Astrocyte of the spinal cord (primary cell): ENCODE measurements at places on chromosomes 16 and 17.
A peak's percentile ranks its signal among the peaks of the same experiment; 100 is the strongest.

- DNase-seq = peak; percentile 73
Observed at GRCh38 chr17:12667299-12667958, 1.7 kb downstream of the MYOCD start.

DNA sequence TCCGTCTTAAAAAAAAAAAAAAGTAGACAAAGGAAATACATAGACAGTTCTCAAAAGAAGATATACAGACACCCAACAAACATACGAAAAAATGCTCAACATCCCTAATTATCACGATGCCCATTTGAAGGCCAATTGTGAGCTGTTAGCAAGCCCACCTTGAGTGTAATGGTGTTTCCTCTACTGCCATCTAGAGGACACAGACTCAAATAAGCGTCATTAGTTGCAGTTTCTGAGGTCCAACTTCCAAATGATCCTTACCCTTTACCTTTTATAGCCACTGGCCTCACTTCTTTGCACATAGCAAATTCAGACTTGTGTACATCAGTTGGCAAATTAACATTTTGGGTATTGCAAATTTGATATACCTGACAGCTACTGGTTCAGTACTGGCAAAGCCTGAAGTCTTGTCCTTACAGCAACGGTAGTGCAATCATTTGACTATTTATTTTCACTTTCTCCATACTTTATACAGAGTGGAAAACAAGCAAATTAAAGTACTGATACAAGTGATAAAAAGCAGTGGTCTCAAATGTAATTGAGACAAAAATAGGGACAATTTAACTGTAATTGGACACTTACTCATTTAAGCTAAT lies 536.3 kb upstream of the EEF2KMT start:
- DNase-seq = peak; percentile 3

- no peak for DNase-seq
Observed at GRCh38 chr17:45788057-45788456, 3.9 kb downstream of the CRHR1 start.

DNA sequence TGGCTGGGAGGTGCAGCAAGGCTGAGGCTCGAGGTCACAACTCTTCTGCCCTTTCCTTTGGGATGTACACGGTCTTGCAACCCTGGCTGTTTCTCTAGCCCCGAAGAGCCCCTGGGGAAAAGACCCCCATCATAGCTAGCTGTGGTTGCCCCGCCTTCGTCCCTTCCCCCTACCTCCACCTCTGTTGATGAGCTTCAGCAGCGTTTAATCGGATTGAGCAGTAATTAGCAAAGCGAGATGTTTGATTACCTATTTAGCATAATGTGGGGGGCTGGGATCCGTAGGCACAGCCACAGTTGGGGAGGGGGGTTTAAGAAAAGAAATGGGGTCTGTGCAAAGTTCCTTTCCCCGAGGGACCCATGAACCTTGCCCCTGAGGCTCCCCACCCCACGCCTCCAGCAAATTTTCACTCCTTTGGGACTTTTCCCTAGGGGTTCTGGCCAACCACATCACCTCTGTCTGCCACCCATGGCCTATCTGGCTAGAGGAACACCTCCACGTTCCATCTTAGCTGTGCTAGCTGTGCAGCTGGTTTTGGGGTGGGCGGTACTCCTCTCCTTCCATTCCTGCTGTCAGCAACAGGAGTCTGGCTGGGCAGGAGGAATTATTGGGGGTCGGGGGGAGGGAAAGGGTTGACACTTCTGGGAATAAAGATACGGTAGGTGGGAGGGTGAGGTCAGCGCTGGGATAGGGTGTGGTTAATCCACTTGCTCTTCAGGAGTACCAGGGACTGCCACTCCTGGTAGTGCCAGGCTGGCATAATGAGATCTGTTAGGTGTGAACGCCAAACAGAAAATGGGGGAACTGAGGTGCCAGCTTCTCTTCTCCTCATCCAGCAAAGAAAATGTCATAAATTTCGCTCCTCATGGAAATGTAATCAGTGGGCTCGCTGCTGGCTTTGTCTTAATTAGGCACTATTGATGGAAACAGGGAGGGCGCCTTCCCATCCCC lies 1.3 kb upstream of the DNAH2 start:
- DNase-seq = no peak

GRCh38 chr17:56629531-56630075 lies 36.1 kb downstream of the NOG start:
- peak; percentile 2 for DNase-seq

- DNase-seq = peak; percentile 97
Observed at GRCh38 chr17:5516060-5516792, 29.9 kb downstream of the MIS12 start.

DNA sequence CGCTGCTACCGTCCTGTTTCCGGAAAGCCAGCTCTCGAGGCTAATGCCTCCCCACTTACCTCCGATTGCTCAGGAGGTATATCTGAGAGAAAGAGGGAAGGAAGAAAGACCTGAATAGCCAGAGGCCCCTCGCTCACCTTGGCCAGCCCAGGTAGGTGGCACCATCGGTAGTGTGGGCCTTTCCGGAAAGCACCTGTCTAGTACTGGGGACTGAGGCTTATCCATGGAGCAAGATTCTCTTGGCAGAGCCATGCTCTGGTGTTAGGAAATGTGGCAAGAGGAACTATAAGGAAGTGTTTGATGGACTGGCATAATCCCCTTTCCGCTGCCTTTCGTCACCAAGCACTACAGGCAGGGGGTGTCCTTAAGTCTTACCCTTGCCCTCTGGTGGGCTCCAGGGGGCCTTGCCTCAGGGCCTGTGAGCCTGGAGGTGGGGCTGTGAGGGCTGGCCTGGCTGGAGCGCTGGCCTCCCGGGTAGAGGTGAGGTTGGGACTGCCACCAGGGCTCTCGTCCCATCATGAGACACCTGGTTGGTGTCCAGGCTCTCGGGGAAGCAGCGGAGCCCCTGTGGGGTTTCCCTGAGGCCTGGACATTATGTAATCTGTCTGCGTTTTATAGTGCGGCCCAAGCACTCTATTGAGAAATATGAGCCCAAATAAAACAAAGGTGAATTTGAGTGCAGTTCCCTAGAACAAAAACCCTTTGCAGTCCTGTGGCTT lies 2.9 kb downstream of the CMIP start:
- DNase-seq = no peak

DNA sequence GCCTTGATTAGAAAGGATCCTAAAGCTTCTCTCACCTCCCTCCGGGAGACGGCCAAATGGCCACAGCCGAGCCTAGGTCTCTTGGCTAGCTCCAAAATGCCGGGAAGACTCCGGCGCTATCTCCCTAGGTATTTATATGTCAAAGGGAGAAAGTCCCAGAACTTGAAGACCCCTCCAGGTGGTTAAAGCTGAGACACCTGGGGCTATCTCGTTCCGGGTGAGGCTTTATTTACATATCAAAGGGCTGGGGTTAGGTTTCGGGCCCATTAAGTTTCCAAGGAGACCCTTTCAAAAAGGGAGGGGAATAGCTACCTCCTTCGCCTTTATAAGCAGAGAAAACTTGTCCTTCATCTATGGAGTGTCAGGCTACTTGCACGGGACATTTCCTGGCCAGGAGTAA lies 70.9 kb upstream of the KIFC3 start:
- DNase-seq = no peak

GRCh38 chr16:27531186-27531585 lies 18.5 kb downstream of the GTF3C1 start:
- DNase-seq = no peak

GRCh38 chr17:59621771-59622170 lies 2.1 kb downstream of the CLTC start:
- DNase-seq = no peak

DNA sequence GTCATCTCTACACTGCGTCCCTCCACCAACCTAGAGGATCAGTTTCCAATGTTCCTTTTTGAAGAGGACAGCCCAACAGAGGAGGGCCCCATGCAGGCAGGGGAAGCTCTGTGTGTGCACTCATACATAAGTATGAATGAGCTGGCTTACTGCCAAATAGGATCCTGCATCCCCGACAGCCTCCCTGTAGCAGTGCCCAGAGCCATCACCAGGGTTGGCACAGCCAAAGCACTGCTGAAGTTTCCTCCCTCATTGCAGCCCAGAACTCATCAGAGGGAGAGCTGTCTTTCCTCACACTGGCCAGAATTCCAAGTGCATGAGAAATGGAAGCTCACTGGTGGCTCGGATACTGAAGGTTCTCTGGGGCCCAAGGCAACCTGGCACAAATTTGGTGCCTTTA lies 114.4 kb downstream of the ASIC2 start:
- DNase-seq = no peak

GRCh38 chr17:8862213-8863056 lies 5.0 kb downstream of the PIK3R6 start:
- no peak for DNase-seq

GRCh38 chr17:49067163-49067562 lies 65.4 kb upstream of the B4GALNT2 start:
- no peak for DNase-seq

DNA sequence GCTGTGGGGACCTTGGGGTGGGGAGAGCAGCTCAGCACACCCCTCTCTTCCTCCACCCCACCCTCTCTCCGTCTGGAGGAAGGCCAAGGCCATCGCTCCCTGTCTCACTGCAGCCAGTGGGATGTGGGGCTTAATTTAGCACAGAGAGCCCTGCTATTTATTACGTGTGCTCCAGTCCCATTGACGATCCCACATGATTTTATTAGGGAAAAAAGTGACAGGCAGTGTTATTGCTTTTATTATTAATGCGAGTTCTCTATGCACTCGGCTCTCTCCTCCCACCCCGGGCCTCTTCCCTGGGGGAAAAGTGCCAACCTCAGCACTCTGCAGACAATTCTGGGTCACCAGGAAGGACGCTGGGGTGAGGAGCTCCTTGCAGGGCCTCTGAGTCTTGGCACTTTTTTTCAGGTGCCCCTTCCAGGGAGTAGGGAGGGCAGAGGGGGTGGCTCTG lies 57.3 kb downstream of the MGAT5B start:
- DNase-seq = no peak

DNA sequence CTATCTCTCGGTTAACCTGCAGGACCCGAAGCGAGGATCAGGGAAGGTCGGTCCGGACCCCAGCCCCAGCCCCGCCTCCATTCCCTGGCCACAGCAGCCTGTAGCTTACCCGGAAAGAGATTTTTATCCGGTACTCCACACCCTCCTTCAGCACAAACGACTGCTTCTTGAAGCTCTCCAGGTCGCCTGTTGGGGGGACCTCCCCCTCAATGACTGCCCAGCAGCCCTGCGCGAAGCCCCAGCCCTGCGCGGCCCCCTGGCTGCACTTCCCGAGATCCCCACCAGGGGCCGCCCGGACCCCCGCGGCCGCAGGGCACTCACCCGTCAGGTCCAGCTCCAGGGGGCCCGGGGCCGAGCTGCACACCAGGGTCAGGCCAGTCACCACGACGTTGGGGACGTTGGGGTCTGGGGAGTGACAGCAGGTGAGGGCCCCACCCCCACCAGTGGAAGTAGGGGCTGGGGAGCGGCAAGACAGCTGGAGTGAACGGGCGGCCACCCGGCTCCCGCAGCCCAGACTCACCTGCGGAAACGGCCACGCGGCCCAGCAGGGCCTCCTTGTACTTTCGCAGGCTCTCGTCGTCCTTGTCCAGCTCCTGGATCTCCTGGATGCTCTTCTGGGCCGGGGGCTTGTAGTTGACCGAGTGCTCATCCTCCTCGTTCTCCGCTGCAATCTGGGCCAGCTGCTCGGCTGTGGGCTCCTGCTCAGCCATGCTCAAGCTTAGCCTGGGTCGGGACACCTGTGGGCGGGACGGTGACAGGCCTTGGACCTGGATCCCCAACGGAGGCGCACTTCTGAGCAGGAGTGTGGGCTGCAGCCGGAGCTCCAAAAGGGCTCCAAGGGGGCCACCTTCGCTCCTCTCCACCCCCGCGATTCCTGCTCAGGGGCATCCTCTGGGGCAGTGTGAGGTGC lies 1.7 kb downstream of the ARHGDIA start:
- DNase-seq = no peak

GRCh38 chr16:77896415-77897128 lies 108.2 kb downstream of the VAT1L start:
- no peak for DNase-seq

DNA sequence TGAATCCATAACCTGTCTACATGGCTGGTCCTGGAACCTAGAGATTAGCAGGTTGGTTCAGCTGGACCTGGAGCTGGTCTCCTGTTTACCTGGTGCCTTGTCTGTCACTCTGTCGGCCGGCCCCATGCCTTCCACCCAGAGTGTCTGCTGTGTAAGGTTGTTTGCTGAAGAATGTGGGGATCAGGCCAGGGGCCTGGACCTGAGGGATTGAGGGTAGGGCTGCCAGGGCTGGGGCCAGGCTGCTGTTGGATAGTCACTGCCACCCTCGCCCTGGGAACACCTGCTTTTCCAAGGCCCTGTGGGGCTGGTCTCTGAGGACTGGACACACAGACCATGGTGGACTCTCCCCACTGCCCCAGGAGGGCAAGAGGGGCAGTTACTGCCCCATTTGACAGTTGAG lies 1.4 kb downstream of the NHERF2 start:
- DNase-seq = no peak

- no peak for DNase-seq
Observed at GRCh38 chr16:22325598-22326368, 28.6 kb downstream of the POLR3E start.

GRCh38 chr17:38604479-38605403 lies 1.0 kb downstream of the SRCIN1 start:
- DNase-seq = no peak
